ENCODE measurements at places on chromosomes 5 and 9.

GRCh38 chr5:159083548-159084452 is 15.9 kb downstream of the EBF1 start:
- DNase-seq, result no peak

GRCh38 chr9:82480921-82481320 is 492.3 kb downstream of the SPATA31D1 start:
- DNase-seq, result no peak

GRCh38 chr5:86841000-86841644 is 223.4 kb downstream of the COX7C start:
- no peak for DNase-seq

- DNase-seq, result no peak
These were observed 140.2 kb downstream of the SEC61B start for GRCh38 chr9:99362321-99362720.

DNA sequence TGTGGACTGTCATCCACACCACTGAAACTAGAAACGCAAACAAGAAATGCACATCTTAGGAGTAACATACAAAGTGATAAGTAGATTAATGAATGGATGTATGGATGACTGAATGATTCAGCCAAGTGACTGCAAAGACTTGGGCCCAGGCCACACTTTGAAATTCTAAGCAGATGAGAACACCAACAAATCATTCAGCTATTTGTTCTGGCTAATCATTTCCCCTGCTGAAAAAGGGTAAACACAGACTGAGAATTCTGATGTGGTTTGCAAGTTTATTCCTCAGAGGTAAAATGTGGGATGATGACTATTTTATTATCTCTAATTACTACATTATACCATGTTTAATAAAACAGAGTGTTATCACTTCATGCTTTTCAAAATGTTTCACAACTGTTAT is 163.2 kb upstream of the ADAMTS16 start:
- no peak for DNase-seq

DNA sequence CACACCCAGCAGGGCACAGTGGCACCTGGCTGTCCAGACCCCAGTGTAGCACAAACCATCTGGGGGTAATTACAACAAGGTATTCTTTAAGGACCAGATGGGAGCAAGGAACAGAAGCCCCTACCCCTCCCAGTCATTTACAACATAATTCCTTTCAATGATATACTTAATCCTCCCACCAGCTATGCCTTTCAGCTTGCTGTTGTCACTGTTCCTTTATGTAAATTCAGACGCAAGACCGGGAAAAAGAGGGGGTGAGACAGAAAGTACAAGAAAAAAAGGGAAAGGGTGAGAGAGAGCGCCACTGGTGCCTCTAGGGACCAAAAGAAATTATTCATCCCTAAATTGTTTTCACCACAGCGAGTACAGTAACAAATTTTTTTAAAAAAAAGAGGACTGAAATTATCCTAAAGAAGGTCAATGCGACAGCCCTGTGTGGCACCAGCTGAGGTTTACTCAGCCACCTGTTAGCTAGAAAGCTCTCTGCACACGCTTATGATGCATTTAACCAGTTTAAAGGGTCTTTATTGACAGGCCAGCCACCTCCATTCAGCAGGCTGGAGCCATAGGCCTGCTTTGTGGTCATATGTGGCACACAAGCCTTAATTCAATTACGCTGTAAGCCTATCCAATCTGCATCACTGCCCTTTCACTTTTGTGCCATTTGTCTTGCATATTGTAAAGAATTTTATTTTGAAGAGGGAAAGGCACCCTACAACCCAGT is 210.2 kb upstream of the ISL1 start:
- DNase-seq, result no peak

DNA sequence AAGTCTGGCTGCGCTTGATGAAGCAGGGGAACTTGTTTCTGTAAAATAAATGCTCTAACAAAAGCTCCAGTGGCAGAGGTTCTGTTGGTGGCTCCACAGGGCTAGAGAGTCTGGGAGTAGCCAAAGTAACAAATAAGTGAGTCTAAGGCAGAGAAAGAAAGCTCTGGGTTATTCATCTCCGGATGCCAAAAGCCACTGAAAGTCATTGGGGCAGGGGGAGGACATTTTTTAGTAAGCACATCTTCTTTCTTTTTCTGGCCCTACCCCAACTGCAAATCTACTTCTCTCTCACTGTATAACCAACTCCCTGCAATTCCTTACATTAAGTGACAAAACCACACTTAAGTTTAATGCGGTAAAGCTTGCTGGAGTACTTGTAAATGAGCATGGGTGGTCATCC is 141.6 kb downstream of the INSYN2B start:
- no peak for DNase-seq

GRCh38 chr5:128763321-128763720 is 202.0 kb upstream of the SLC27A6 start:
- no peak for DNase-seq

DNA sequence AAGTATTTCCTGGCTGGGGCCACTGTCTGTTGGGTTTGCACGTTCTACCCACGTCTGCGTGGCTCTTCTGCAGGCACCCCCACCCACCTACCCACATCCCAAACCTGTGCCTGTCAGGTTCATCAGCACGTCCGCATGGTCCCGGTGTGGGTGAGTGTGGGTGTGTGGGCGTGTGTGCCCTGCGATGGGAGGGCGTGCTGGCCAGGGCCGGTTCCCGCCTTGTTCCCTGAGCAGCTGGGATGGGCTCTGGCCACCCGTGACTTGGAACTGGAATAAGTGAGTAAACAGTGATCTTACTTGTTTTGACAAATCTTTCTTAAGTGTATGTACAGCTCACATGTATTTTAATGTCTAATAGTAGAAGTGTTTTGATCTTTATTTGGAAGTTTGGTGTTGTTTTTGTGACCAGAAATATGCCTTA is 20.4 kb downstream of the ERGIC1 start:
- DNase-seq, result no peak

- DNase-seq, result no peak
These were observed 79.2 kb downstream of the OTULIN start for GRCh38 chr5:14743601-14744295.

GRCh38 chr5:33726422-33727165 is 165.2 kb downstream of the ADAMTS12 start:
- DNase-seq, result no peak

- DNase-seq, result no peak
These were observed 3.2 kb downstream of the MAP3K1 start for GRCh38 chr5:56818450-56819037.

- DNase-seq, result no peak
These were observed 45.8 kb upstream of the IFNK start for GRCh38 chr9:27478322-27478721.

- DNase-seq, result no peak
These were observed 101.0 kb upstream of the PIK3R1 start for GRCh38 chr5:68114378-68115040.

- DNase-seq, result no peak
These were observed 30.1 kb upstream of the CAMK4 start for GRCh38 chr5:111194053-111194452.

GRCh38 chr9:75892216-75892911 is 1.9 kb downstream of the PCSK5 start:
- DNase-seq, result no peak

DNA sequence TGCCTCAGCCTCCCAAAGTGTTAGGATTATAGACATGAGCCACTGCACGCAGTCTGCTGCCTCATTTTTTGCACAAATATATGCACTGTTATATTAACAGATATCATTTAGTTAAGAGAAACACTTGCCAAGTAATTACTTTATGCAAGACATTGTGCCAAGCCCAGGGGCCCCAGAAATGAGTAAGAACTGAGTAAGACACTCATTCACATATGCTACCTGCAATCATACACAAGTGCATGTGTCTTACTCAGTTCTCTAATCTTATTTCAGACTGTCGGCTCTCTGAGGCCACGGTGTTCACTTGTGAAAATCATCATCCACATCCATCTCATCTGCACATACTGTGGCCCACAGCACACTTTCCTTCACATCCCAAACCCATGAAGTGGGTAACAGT is 16.0 kb downstream of the TRAF1 start:
- DNase-seq, result no peak

DNA sequence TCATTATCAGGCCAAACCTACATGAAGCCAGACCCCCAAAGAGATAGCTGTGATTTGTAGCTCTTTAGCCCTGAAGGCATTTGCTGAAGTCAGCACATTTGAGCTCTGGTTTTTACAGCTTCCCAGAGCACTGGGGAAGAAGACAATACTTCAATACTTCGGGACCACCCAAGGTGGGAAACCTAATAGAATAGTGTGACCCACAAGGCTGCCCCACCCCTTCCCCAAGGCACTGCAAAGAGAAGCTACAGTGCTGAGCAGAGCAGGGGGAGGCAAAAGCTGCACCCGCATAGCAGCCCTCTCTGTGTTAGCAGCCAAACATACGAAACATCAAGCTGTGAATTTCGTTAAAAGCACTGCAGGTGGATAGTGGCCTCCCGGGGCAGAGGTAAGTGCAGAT is 87.3 kb downstream of the HSD17B3 start:
- no peak for DNase-seq

- DNase-seq, result no peak
These were observed 206.6 kb downstream of the DENND1A start for GRCh38 chr9:123723135-123723875.

- DNase-seq, result no peak
These were observed 99.1 kb upstream of the CKMT2 start for GRCh38 chr5:81134066-81134465.

DNA sequence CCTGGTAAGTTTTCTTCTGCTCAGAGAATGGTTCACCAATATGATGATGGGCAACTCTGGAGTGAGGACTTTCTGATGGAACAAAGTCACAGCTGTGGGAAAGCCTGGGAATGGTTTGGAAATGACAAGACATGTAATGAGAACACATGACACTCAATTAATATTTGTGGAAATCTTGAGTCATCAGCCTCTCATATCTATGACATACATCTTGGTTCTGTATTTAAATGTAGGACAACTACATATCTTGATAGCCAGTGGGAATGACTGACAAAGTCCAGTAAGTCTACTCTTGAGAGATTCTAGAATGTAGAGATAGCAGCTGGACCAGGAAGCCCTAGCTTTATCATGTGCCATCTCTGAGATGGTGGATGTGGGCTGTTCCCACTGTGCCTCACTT is 85.5 kb downstream of the PALM2AKAP2 start:
- no peak for DNase-seq

DNA sequence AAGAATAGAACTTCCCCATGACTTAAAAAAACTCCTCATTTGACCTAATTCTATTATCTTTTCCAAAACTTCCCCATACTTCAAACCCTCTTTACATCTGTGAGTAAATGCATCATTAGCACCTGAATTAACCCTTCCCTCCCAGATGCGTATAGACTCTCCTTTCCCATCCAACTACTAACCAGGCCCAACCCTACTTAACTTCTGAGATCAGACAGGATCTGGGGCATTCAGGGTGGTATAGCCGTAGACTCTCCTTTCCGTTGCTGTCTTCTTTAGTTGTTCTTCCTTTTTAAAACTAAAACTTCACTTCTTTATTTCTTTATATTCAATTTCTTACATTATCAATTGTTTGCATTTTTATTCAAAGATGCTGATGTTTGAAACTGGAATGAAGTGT is 165.2 kb downstream of the SLCO4C1 start:
- DNase-seq, result no peak

DNA sequence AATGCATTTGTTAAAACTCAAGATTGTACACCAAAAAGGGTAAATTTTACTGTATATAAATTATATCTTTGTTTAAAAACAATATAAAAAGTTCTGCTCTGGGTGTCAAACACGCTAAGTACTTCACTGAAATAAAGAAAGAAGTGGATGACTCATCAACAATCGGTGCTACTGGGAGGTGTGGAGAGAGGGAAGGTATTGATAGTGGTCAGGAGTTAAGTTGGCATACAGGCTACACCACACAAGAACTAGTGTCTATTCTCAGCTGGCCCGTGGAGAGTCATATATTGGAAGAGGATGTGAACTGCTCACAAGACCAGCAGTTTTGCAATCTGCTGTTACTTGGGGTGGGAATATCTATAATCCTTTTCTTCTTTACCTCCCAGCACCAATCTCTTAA is 145.7 kb upstream of the TRPC7 start:
- no peak for DNase-seq

GRCh38 chr5:132176987-132177386 is 50.7 kb downstream of the P4HA2 start:
- DNase-seq, result no peak

DNA sequence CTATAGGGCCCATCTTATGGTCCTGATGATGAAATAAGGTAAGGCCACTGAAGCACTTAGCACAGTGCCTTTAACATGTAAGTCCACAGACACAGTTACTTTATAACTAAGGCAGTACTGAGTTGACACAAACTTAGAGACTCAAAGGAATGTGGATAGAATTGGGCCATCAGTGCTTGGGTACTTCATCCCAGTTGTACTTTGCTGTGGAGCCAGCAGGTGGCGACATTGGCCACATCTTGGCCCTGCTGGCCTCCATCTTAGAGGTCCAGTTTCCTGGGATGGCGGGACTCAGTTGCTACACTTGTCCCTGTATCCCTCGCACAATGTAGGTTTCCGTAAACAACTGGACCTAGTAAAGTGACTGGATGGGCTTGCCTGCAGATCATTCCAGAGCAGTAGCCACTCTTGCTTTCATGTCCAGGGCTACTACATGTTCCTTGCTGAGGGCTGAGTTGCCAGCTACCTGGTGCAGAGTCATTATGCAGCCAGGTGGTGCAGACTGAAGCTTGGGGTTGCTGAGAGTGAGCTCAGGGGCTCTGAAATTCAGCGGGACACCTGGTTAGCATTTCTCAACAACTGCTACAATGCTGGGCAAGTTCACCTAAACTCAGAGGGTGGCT is 10.6 kb downstream of the MTAP start:
- DNase-seq, result no peak

- no peak for DNase-seq
These were observed 92.1 kb upstream of the IER5L start for GRCh38 chr9:129270205-129270604.

DNA sequence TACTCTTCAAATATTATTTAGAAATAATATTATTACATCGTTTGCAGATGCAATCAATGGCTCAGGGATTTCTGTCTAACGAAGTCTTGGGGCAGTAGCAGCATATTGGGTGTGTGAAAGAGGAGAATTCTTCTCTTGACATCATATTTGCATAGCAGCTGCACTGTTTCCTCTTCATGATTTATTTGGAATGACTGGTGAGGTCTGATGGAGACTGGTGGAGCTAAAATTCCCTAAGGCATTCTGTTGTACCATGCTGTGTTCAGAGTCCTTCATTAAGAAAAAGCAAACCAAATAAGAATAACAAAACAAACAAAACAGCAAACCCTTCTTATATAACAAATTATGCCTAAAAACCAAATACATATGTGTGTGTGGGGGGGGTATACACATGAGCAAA is 177.6 kb downstream of the DIRAS2 start:
- no peak for DNase-seq

DNA sequence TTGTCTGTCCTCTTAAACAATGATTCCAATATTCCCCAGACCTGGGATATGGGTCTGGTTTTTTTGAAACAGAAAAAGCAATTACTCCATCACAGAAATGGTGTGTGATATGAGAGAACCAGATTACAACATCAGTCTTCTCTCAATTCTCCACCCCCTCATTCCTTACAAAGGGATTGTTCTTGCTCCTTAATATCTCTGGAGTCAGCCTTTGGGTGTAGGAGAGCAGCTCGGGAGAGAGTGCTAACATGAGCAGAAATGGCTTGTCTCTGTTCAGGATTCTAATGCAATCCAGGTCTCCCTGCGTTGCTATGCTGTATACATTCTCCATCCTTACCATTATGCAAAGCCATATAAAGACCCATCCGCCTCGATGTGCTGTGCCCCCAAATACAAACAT is 32.7 kb downstream of the ZFAND5 start:
- no peak for DNase-seq

- DNase-seq, result no peak
These were observed 5.1 kb downstream of the AMACR start for GRCh38 chr5:34002629-34003328.

- DNase-seq, result no peak
These were observed 122.6 kb downstream of the TLR4 start for GRCh38 chr9:117826837-117827236.
